Stimulated activated CD4-positive, alpha-beta T cell treated with anti-CD3 and anti-CD28 coated beads, Interleukin-4, amount 100 ng/mL, for 24 hours (primary cell): ENCODE measurements at places on chromosomes 11 and 22.

- DNase-seq = no peak
Observed at GRCh38 chr11:110069158-110069737, 23.9 kb upstream of the ZC3H12C start.

- no peak for DNase-seq
Observed at GRCh38 chr22:49620003-49620556, 207.6 kb downstream of the BRD1 start.

DNA sequence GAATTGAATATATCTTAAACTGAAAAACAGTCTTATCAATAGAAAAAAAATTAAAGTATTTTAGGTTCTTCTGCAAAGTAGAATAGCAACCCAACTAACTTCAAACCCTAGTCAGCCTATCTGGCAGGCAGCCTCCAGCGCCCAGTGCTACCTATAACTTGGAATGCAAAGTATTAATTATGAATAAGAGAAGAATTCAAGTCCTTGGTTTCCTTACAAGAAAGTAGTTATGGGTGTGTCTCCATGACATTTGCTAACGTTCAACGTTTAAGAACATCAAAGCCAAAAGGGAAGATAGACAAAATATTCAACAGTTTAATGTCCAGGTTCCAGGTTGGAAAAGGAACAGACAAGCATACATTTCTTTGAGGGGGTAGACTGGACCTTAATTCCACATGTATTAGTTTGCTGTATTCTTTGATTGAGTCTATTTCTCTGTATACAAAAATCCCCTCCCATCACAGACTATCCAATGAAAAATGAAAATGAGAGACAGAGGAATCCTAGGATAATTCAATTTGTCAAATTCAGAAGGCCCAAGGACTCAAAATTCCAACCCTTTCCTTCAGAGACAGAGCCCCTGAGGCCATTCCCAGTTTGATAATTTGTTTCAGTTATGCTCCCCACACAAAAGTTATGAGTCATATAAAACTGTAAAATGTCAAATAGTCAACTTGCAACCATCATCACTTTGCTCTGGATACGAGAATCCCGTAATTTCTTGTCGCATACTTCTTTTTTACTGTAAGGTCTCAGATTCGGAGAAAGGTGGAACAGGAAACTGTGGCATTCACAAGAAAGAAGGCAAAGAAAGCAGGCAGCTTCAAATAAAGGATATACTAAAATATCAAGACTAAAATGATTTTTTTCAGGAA is 83.7 kb upstream of the CHRM4 start:
- DNase-seq = no peak

DNA sequence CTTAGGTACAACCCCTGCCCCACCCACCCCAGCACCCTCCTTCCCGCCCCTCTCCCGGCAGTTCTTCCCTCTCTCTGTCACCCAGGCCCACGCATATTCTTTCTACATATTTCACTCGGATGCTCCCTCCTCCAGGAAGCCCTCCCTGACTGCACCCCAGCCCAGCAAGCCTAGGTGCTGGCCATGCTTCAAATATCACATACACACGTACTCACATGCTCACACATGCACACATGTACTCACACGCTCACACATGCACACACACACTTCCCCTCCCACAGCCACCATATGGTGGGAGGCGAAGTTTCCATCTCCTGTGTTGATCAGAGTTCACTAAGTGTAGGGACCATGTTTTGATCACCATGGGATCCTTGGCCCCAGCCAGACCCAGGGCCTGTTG is 90.4 kb downstream of the WNT7B start:
- no peak for DNase-seq

DNA sequence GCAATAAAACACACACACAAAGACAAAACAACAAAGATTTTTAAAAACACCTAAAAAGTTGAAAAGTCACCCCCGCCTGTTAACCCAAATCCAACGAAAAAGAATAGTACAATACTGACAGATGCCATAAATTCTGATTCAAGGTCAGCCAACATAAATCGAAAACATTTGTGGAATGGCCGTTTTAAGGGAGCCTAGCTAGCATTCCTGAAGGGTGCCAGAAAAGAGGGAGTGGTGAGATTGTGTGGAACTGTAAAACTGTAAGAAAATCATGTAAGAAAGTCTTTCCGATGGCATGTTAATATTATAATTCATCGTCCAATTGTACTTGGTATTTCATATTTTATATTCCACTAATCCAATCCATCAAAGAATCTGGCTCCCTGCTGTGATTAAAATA is 75.1 kb downstream of the RAB38 start:
- DNase-seq = no peak

DNA sequence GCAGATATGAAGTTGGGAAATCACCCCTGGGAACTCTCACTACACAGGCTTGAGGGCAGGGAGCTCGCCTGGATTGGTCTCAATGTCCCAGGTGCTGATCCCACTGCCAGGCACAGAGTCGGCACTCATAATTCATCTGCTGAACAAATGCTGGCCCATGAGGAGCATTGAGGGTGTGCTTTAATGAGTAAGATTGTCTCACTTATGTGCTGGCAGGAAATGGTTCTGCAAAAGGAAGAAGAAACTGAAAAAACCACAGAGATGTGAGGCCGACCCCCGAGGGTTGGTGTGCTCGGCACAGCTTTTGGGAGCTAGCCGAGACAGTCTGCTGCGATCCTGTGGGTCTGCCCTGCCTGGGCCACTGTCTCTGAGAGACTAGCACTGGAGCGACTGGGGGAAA is 9.4 kb downstream of the PLAAT2 start:
- peak; percentile 49 for DNase-seq

- no peak for DNase-seq
Observed at GRCh38 chr22:32082331-32082730, 39.3 kb downstream of the SLC5A1 start.

- DNase-seq = no peak
Observed at GRCh38 chr22:31046539-31047226, 34.4 kb upstream of the SMTN start.

GRCh38 chr11:40293655-40294348 is 1165.7 kb downstream of the LRRC4C start:
- peak; percentile 22 for DNase-seq

- DNase-seq = no peak
Observed at GRCh38 chr22:23657727-23658126, 25.6 kb upstream of the DRICH1 start.

DNA sequence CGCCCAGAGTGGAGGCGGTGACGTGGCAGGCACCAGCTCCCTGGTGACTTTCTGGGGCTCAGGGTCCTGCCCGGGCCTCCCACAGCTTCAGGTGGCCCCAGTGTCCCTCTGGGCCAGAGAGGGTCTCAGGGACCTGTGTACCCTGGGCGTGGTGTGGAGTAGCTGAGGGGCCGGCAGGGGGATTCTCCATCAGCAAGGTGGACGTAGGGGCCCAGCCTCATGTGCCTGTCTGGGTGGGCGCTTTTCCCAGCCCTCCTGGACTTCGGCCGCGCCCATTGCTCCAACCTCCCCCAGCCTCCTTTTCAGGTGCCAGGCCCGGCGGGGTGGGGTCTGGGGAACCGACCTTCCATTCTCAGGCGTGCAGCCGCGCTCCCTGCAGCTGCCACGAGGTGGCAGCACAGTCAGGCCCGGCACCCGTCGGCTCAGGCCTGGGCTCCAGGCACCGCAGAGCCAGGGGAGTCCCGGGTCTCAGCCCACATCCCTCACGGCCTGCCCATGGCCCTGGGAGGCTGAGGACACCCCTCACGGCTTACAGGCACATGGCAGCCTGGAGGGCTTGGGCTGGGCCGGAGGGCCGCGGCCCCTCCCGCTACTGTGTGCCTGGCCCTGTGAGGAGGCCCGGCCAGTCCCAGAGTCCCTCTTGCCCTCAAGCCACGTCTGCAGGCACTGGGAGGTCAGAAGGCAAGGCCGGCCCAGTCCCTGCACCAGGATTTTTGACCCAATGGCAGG is 19.9 kb upstream of the MUC5B start:
- peak; percentile 64 for DNase-seq

GRCh38 chr11:134385774-134386565 is 26.1 kb downstream of the B3GAT1 start:
- DNase-seq = no peak

GRCh38 chr22:28927630-28928029 is 44.3 kb downstream of the ZNRF3 start:
- DNase-seq = no peak

- DNase-seq = no peak
Observed at GRCh38 chr11:23569547-23569946, 709.3 kb upstream of the CCDC179 start.

DNA sequence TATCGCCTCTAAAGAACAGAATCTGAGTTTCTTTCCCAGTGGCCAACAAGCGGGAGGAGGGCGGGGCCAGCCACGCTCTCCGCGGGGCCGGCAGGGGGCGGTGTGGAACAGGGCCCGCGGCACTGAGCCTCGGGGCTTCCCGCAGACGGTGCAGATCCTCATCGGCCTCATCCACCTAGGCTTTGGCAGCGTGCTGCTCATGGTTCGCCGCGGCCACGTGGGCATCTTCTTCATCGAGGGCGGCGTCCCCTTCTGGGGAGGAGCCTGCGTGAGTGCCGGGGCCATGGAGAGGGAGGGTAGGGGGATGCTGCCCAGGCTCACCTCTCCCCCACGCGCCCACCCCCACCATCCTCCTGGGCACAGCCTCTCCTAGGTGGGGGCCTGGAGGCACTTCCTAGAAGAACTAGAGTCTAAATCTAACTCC is 10.7 kb downstream of the MS4A15 start:
- no peak for DNase-seq

- DNase-seq = no peak
Observed at GRCh38 chr22:18954990-18955571, 19.0 kb upstream of the PRODH start.

- no peak for DNase-seq
Observed at GRCh38 chr22:44445731-44446130, 52.3 kb downstream of the RTL6 start.

GRCh38 chr11:69259096-69259495 is 34.9 kb upstream of the MYEOV start:
- no peak for DNase-seq

DNA sequence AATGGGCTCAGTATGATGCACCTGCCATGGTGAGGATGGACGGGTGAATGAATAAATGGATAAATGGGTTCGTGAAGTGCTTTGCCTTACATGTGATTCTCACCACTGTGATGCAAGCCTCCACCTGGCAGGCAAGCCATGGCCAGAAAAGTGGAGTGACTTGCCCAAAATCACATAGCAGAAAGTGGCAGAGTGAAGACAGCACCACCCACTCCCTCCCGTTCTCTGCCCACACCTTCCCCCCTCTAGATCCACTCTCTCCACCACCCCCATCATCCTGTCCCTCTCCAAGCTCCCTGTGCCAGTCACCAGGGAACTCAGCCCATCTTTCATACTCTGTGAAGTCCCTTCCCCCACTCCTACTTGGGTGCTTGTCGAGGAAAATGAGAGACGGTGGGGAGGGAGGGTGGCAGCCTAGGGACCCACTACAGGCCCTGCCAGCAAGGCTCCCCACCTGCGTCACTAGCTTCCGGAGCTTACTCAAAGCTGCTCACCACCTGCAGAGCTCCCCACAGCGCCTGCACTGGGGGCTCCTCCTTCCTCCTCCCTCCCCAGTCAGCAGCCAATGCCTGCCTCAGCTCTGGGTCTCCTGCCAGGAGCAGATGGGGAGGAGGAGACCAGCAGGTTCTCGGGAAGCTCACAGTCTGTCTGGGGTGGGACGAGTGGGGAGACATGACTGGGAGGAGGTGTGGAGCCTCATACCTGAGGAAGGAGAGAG is 82.3 kb downstream of the PDE2A start:
- DNase-seq = peak; percentile 24

DNA sequence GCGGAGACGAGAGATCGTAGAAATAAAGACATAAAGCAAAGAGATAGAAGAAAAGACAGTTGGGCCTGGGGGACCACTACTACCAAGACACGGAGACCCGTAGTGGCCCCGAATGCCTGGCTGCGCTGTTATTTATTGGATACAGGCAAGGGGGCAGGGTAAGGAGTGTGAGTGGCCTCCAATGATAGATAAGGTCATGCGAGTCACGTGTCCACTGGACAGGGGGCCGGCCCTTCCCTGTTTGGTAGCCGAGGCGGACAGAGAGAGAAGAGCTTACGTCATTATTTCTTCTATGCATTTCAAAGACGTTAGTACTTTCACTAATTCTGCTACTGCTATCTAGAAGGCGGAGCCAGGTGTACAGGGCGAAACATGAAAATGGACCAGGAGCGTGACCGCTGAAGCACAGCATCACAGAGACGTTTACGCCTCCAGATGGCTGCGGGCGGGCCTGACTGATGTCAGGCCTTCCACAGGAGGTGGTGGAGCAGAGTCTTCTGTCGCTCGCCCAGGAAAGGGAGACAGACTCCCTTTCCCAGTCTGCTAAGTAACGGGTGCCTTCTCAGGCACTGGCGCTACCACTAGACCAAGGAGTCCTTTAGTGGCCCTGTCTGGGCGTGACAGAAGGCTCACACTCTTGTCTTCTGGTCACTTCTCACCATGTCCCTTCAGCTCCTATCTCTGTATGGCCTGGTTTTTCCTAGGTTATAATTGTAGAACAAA is 24.8 kb downstream of the PPP6R2 start:
- DNase-seq = no peak

DNA sequence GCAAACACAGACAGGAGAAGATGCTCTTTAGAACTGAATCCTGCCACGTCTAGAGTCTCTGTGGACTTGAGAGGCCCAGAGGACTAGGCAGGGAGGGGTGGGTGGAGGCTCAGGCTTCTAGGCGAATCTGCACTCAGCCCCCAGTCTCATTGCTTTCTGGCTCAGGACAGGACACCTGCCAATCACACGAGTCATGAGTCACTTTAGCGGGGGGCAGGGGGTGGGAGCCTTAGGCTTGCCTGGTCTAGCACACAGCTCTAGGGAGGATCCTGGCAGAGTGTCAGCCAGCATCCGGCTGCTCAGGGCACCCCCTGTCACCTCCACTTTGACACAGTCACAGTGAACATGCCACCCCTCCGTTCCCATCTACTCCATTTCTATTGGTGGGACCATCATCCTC is 167.7 kb downstream of the CEP164 start:
- no peak for DNase-seq

DNA sequence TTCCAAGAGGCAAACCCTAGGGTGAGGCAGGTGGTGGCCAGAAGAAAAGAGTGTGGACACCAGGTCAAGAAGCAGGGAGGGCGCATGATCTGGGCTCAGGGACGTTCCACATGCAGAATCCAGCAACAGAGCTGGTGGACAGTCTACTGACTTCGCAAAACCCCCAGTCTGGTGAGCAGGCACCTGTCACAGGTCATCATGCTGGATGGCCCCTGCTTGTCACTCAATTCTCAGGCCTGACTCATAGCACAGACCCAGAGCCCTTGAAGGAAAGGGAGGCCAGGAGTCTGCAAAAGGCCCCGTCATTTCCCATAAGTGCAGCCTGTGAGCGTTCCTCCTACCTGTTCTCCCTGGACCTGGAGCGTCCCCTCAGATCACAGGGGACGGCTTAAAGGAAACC is 18.2 kb downstream of the APOL4 start:
- DNase-seq = no peak

DNA sequence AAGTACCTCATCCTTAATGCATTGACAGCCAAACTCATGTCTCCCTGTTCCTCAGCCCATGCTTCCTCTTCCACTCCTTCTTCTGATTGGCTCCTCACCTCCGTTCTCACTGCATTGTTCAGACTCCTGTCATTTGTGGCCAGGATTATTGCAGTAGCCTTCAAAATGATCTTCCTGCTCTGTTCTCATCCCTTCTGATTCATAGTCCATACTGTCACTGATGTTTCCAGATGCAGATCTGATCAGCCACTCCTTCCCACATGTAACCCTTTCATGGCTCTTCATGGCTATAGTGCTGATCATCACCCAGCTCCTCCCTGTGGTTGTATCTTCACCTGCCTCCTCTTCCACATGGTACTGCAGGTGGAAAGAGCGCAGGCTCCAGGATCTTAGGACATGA is 71.7 kb downstream of the DEPDC5 start:
- DNase-seq = no peak

GRCh38 chr11:31026315-31026714 is 343.2 kb downstream of the DCDC1 start:
- DNase-seq = no peak
